ENCODE measurements at places on chromosomes 1 and 21.
A peak's percentile ranks its signal among the peaks of the same experiment; 100 is the strongest.

DNA sequence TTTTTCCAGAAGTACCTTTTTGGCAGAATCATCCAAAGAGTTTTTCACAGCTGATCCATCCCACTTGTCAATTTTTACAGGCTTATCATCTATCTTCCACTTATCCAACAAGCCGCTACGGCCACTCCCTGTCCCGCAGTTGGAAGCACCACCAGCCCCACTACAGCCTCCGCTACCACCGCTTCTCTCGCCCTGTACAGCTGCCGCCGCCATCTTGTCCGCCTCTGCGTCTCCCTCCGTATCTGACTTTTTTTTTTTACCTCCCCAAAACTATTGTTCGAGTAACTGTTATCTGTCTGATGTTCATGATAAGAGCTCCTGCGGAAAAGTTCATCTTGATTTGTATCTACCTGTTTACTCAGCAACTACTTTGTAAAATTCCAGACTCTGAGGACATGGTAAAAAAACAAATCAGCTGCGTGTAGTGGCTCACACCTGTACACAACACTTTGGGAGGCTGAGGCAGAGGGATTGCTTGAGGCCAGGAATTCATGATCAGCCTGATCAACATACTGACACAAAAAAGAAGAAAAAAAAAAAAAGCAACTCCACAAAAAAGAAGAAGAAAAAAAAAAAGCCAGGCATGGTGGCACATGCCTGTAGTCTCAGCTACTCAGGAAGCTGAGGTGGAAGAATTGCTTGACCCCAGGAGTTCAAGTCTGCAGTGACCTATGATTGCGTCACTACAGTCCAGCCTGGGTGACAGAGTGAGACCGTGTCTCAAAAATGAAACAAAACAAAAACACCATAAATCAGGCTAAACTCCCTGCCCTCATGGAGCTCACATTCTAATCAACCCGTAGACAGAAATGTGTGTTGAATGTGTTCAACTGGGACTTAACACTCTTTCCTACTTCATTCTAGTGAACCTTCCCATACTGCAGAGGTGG is 8.0 kb upstream of the EYA3 start:
- no peak for DNase-seq

DNA sequence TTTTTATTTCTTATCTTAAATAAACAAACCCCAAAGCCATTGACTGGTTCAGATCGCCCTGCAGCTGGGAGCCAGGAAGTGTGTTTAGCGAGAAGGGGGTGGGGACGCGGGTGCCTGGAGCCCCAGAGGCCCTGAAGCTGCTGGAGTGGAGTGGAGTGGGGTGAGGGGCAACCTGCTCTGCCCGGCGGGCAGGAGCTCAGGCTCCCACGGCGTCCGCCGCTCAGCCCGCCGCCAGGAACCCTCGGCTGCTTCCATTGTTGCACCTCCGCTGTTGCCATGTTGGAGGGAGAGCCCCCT is 673 bp downstream of the PIK3C2B start:
- DNase-seq: no peak

GRCh38 chr1:936348-937264 is 12.9 kb downstream of the SAMD11 start:
- DNase-seq: no peak

- DNase-seq: no peak
Observed at GRCh38 chr1:43789604-43790550, 82.5 kb downstream of the ST3GAL3 start.

DNA sequence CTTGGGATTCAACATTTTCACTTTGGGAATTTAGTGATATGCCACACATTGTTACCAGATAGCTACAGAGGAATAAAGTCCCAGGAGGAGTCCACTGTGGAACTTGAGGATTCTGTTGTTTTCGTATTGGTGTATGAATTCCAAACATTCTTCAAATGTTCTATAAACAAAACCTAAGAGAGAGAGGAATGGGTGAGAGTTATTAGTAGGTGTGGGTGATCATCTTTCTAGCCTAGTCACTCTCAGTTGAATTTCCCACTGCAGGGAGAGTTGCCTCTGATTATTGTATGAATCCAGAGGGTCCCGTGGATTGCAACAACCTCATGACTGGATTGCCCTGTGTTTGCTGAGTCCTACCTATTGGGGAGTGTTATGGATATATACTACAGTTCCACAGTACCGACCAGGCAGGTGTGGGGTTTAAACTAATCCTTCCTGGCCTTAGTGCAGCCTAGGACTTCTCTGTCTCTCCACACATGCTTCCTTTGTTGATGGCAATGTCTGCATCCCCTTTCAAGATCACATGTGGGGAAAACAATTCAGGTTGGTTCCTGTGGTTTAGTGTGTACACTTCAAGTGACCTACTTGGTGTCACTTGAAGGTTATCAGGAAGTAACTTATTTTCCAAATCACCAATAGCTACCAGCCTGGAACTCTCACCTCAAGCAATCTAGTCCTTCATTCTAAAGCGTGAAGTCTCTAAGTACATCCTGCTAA is 91.8 kb downstream of the ADCY10 start:
- no peak for DNase-seq

- no peak for DNase-seq
Observed at GRCh38 chr1:160911925-160912324, 26.9 kb upstream of the ITLN1 start.

DNA sequence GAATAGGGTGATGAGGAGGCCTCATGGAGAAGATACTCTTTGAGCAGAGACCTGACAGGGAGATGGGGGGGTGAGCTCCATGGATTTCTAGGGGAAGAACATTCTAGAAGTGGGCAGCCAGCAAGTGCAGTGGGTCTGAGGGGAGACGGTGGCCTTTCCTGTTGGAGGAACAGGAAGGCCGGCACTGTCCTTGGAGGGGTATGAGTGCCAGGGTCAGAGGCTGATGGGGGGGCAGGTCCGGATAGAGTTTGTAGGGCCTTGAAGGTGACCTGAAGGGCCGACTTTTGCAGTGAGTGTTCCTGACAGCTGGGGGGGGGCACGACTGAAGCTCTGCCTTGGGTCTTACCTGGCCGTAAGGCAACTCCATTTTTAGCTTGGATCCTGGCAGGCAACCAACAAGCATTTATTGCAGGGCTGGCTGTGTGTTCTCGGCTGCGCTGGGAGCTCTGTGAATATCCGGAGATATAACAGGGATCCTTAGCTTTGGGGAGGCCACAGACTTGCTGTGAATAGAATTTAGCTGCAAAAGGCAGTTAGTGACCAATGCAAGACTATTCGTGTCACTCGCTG is 130.6 kb downstream of the MRPS6 start:
- DNase-seq: no peak

- DNase-seq: no peak
Observed at GRCh38 chr21:14076143-14076806, 134.5 kb downstream of the LIPI start.

DNA sequence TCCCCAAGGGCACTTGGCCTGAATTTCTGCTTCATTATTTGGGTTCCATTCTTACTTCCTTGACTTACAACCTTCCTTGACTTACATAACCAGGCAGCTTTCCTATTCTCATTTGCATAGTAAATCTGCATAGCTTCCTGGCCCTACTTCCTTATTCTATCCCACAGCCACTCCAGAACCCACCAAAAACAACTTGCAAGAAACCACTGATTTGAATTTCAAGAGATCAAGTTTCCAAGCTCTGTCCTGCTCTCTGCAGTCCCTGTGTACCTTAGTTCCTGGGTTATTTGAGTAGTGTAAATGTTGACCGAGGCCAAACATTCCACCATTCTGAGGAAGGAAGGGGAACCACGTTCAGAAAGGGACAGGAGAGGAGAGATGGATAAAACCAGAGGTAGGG is 603.3 kb downstream of the PTPRC start:
- no peak for DNase-seq

DNA sequence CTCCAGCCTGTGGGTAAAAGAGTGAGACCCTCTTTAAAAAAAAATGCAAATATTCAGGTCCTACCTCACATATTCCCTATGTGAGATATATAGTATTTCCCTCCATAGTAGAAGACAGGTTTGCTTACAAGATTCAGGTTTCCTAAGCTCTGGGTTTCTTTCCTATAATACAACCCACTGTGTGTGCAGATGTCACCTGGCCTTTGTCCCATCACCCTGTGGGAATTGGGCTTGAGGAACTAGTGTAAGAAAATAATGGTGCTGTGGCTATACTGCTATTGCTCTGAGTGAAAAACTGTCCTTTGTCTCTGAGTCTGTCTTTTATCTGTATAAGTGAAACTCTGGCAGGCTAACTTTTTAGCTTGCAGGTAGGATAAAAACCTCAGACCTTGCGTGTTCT is 13.0 kb downstream of the C1orf146 start:
- DNase-seq: no peak

DNA sequence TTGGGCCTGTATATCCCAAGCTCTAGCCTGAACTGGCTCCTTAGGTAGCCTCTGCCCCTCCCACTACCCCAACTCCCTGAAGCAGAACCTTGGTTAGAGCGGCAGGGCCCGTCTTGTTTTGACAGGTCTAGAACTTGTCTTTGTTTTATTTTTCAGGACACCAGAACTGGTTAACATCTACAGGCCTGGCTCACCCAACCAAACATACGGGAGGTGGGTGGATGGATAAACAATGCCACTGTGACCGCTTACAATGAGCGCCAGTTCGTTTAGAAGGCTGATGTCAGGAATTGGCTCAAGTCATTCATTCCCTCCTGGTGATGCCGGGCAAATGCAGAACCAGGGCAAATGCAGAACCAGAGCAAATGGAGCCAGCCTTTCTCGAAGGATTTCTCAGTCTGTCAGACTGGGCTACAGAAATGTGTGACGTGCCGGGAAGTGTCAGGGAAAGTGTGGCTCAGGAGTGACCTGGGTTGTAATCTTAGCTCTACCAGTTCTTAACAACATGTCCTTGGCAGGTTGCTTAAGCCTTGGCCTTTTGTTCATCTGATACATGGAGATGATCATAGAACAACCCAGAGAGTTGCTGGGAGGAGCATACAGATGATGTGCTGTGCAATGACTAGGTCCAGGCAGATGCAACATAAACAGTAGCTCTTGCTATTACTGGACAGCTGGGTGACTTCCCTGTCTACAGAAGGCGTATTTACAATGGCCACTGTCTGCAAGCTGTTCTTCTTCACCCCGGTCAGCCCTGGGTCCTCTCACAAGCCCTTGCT is 30.5 kb upstream of the BTG2 start:
- peak; percentile 71 for DNase-seq

DNA sequence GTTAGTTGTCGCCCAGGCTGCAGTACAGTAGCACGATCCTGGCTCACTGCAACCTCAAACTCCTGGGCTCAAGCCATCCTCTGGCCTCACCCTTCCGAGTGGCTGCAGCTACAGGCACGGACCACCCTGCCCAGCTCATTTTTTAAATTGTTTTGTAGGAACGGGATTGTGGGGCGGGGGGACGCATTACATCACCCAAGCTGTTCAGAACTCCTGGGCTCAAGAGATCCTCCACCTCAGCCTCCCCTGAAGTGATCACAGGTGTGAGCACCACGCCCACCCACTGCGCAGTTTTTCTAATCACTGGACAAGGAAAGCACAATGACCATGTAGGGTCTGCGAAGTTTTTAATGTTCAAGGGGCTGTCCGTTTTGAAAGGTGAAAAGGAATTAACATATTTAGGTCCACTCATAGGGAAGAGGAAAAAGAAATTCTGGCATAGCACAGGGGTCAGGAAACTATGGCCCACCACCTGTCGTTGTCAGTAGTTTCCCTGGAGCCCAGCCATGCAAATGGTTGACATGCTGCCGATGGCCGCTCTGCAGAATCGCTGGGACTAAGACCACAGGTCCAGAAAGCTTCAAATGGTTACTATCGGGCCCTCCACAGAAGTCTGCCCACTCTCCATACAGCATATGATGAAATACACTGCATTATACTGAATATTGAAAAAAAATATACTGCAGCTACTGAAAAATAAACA is 26.0 kb downstream of the SETD4 start:
- no peak for DNase-seq

- no peak for DNase-seq
Observed at GRCh38 chr1:236476019-236476418, 47.8 kb upstream of the LGALS8 start.

DNA sequence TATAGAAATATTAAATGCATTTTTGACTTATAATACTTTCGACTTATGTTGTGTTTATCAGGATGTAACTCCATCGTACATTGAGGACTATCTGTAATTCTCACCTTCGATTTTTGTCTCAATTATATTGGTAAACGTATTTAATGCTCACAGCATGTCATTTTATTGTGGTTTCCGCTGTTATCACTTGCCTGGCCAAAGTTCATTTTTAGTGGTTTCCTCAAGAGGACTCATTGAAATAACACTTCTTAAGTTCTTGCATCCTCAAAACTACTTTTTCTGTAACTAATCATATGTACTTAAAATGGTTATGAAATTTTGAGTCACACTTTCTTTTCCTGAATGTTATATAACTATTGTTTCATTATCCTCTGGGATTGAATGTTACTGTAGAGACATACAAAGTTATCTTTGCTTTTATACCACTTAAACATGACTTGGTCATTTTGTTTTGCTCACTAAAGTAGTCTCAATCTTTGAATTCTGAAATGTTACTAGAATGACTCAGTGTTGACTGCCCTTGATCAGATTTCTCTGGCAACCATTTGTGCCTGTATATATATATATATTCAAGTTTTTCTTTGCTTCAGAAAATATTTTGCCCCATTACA is 289.6 kb upstream of the PROX1 start:
- no peak for DNase-seq

GRCh38 chr21:43712268-43712942 is 6.5 kb upstream of the PDXK start:
- no peak for DNase-seq

DNA sequence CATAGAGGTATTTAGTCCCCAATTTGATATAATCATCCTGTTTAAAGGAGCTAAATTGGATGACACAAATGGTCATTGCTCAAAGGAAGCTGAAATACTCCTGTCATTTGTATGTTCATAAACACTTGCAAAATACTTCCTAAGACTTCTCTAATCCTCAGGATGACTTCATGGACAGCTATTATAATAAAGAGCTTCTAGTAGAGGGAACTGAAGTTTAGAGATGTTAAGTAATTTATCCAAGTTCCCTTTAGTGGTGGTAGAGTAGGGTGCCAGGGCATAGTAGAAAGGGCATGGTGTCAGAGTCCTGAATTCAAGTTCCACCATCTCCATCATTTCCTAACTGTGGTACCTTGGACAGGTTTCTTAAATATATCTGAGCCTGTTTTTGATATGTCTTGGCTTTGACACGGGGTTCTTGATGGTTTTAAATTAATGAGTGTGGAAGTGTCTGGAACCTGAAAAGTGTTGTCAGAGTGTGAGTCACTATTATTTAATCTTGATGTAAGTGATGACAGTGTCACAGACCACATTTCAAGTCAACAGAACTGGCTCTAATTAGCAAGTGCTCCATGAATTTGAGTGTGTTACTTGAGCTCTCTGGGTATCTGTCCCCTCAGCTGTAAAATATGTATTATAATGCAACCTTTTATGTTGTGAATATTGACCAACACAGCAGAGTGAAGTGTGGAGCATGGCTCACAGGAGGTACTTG is 12.1 kb upstream of the GBP6 start:
- no peak for DNase-seq

GRCh38 chr1:211731456-211732292 is 56.3 kb upstream of the NEK2 start:
- DNase-seq: no peak

- no peak for DNase-seq
Observed at GRCh38 chr1:208054911-208055379, 144.0 kb upstream of the CD34 start.
